ENCODE measurements at places on chromosomes 3 and 15.

- peaks cover 10% of the 10 kb centered on the region for H3K4me1 ChIP-seq
- H3K27me3 ChIP-seq: peaks cover 3% of the 10 kb centered on the region
- no peak overlapping the region for H3K4me3 ChIP-seq
- no peak overlapping the region for H3K27ac ChIP-seq
These were observed 49.5 kb downstream of the CD86 start for GRCh38 chr3:122104515-122105194.

DNA sequence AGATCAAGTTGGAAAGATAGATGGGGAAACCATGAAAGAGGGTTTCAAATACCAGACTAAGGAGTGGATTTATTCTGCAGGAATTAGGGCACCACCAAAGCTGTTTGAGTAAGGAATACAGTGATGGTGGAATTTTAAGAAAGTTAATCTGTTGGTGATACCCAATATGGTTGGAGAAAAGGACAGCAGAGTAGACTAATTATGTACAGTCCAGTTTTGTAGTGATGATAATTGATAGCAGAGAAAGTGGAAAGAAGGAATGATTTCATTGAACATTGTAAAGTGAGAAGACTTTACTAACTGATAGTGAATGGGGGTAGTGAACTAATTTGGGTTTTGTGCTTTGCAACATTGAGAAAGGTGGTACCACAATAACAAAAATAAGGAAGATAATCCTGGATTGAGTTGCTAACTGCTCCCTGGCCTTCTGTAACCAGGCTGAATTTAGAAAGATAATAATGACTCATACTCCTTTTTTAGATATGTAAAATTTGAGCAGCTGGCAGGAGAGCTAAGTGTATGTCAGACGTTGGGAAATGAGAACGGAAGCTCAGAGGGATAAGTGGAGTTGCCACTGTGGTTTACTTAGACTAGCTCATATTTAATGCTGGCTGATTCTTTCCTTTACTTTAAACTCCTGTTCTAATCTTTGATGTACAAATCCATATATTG is 16.9 kb downstream of the TCAIM start:
- peaks cover 17% of the 10 kb centered on the region for H3K36me3 ChIP-seq
- H3K4me1 ChIP-seq: peaks cover 6% of the 10 kb centered on the region
- DNase-seq: no peak
- H3K4me3 ChIP-seq: no peak overlapping the region
- no peaks in the 10 kb centered on the region for H3K27me3 ChIP-seq

DNA sequence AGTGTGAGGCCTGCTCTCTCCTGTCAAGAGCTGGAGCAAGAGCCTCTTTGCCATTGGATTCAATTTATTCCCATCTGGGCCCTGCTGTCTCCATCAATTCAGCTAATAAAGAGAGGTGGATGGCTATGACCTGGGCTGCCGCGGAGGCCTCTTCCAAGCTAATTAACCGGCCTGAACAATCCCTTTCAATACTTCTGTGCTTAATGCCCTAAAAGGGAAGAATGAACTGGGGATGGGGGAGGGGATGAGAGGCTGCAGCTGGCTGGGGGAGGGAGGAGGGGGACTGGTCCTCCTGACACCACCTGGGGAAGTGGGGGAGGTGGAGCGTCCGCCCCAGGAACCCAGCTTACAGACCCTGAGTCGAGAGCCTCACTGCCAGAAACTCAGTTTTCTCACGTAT is 33.4 kb upstream of the PRR23E start:
- no peaks in the 10 kb centered on the region for H3K4me1 ChIP-seq
- H3K36me3 ChIP-seq: no peaks in the 10 kb centered on the region
- no peak overlapping the region for H3K27ac ChIP-seq
- DNase-seq: no peak
- no peaks in the 10 kb centered on the region for H3K27me3 ChIP-seq
- no peak overlapping the region for H3K4me3 ChIP-seq

DNA sequence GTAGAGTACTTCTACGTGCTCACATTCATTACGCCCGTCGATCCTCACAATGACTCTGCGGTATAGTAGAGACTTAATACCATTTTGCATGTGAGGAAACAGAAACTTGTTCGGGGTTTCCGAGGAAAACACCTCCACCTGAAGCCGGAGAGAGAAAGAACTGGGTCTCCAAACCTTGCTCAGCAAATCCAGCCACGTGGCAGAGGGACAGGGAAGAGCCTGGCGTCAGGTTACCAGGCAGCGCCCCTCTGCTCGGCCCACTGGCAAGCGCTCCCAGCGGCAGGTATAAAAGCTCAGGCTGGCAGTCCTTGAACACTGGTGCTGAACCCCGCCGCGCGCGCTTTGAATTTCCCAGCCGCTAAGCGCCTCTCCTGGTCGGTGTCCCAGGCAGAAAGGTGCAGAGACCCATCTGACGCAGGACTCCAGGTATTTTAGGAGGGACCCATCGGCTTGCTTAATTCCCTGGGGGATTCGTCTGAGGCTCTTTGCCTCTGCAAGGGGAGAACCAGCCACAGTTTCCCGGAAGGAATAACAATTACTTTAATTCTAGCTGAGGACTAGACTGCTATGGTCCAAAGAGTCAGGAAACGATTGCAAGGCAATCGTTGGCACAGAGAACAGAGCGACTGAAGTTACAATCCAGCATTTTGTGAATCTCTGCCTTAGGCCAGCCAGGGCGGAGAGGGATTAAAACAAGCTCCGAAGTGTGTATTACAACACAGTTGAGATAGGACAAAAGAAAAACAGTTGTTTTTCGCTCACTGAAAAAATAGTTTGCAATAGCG is at the start of gene C2CD4A:
Gene C2CD4A, plus strand, starts transcription at position 315 of the 785 bp plus-strand sequence. CDS start 637 bp downstream, outside the sequence.
- H3K4me1 ChIP-seq: peaks cover 21% of the 10 kb centered on the region
- H3K27me3 ChIP-seq: peaks cover 17% of the 10 kb centered on the region
- peak within 1 kb of the TSS; percentile 90 for H3K4me3 ChIP-seq
- DNase-seq: peak; percentile 32

- no peaks in the 10 kb centered on the region for H3K4me1 ChIP-seq
- no peaks in the 10 kb centered on the region for H3K36me3 ChIP-seq
- H3K4me3 ChIP-seq: no peak overlapping the region
- DNase-seq: no peak
- no peak overlapping the region for H3K27ac ChIP-seq
These were observed 115.2 kb upstream of the SLC6A11 start for GRCh38 chr3:10700821-10701220.

DNA sequence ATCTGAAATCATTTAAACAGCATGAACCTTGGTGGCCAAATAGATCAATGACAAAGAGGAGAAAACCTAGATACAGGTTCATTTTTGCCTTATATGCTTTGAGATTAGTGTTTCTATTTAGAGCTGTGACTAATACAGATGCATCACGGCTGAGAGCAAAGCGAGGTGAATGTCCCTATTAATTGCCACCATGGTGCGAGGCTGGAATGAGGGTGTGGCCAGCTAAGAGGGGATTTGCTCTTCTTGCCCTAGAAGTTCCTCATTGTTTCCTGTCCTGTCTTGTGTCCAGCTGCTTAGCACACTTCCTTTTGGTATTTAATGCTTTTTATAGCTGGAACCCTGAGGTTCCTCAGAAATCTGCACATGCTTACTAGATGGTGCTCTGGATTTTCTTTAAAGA is 339.1 kb upstream of the RGMA start:
- H3K36me3 ChIP-seq: no peaks in the 10 kb centered on the region
- H3K4me1 ChIP-seq: no peaks in the 10 kb centered on the region
- H3K27ac ChIP-seq: no peak overlapping the region
- DNase-seq: no peak

GRCh38 chr3:61562721-61563312 is 1.4 kb downstream of the PTPRG start:
- H3K4me3 ChIP-seq: peak overlapping the region; percentile 45
- no peaks in the 10 kb centered on the region for H3K36me3 ChIP-seq
- no peak overlapping the region for H3K27ac ChIP-seq

- peaks cover 3% of the 10 kb centered on the region for H3K27me3 ChIP-seq
- no peaks in the 10 kb centered on the region for H3K36me3 ChIP-seq
- no peak overlapping the region for H3K4me3 ChIP-seq
- no peaks in the 10 kb centered on the region for H3K4me1 ChIP-seq
- no peak overlapping the region for H3K27ac ChIP-seq
These were observed 76.2 kb upstream of the LARS2 start for GRCh38 chr3:45311953-45312801.

DNA sequence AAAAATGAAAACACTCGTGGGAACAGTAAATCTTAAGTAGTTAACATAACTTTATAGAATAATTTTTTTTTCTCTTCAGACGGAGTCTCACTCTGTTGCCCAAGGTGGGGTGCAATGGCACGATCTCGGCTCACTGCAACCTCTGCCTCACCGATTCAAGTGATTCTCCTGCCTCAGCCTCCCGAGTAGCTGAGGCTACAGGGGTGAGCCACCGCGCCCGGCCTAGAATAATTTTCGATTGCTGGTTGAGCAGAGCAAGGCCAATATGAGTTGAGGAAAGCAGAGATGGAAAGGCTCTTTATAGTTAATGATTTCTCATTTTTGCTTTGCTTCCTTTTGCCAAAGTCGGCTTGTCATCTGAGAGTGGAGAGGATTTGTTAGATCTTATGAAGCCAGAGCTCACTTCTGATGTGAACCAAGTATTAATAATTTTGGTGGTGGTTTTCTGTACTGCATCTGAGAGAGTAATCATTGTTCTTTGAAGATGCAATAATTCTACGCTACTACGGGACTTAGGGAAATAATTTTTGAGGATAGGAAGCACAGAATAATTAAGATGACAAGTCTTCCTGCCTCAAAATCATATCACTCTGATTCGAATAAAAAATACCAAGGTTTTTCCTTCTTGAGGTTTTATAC is 1.6 kb upstream of the GOLM2 start:
- peak overlapping the region; percentile 95 for H3K4me3 ChIP-seq
- peak overlapping the region; percentile 98 for H3K27ac ChIP-seq
- H3K4me1 ChIP-seq: peaks cover 47% of the 10 kb centered on the region
- H3K36me3 ChIP-seq: peaks cover 4% of the 10 kb centered on the region
- peaks cover 26% of the 10 kb centered on the region for H3K27me3 ChIP-seq
- no peak for DNase-seq

DNA sequence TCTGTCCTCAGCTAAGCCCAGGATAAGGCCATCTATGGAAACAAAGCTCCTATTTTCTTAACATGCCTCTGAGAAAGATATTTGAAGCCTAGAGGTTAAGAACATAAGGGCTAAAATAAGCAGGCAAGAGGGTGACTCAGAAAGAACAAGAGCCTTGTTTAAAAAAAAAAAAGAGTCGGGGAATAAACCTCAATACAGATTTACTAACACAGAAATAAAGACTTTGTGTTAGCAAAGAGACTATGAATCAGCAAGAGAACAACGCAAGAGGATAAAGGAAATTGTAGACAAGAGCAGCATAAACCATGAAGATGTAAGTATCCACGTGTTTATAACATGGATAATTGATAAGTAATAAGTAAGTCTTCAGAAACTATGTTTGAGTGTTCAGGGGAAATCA is 36.0 kb downstream of the RAB27A start:
- no peaks in the 10 kb centered on the region for H3K36me3 ChIP-seq
- no peak for DNase-seq
- H3K4me3 ChIP-seq: no peak overlapping the region

DNA sequence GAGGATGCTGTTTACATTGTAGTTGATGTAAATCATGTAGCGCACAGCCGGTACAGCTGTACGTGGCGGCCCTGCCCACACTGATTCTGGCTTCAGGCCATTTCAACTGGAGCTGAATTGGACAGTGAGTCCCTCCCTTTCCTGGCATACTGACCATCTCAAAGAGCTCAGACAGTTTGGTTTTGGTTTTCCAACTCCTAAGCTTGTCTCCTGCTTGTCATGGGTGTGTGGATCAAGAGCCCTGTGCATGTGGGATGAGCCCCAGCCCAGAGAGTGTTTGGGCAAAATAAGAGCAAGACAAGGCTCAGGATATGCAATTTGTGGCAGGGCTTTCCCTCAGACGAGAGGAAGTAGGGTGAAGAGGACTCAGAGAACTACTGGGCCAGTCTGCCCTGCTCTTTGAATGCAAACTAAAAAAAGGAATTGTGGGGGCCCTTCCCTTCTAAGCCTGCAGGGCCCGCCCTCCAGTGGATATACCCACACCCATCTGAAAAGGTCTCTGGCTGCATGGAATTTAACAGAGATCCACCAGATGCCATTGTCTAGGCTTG is 13.3 kb downstream of the ITGA11 start:
- no peak for DNase-seq
- no peaks in the 10 kb centered on the region for H3K36me3 ChIP-seq
- H3K27me3 ChIP-seq: no peaks in the 10 kb centered on the region
- no peaks in the 10 kb centered on the region for H3K4me1 ChIP-seq
- H3K27ac ChIP-seq: no peak overlapping the region
- no peak overlapping the region for H3K4me3 ChIP-seq

DNA sequence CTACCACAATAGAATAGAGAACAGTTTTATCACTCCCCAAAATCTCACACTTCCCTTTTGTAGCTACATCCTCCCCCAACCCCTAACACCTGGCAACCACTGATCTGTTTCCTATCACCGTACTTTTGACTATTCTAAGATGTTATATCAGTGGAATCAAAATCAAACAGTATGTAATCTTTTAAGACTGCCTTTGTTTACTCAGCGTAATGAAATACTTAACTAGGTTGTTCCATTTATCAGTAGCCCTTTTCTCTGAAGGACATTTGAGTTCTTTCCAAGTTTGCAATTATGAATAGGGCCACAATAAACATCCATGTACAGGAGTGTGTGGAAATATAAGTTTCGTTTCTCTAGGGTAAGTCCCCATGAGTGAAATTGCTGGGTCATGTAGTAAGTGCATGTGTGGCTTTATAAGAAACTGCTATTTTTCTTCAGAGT is 372.3 kb downstream of the SV2B start:
- H3K36me3 ChIP-seq: no peaks in the 10 kb centered on the region
- peak overlapping the region; percentile 5 for H3K4me3 ChIP-seq
- H3K27ac ChIP-seq: no peak overlapping the region
- peaks cover 41% of the 10 kb centered on the region for H3K4me1 ChIP-seq
- DNase-seq: peak; percentile 11

- peaks cover 2% of the 10 kb centered on the region for H3K27me3 ChIP-seq
- H3K4me1 ChIP-seq: no peaks in the 10 kb centered on the region
- no peak overlapping the region for H3K27ac ChIP-seq
- H3K4me3 ChIP-seq: no peak overlapping the region
These were observed 1036.6 kb downstream of the NTRK3 start for GRCh38 chr15:87219650-87220615.

DNA sequence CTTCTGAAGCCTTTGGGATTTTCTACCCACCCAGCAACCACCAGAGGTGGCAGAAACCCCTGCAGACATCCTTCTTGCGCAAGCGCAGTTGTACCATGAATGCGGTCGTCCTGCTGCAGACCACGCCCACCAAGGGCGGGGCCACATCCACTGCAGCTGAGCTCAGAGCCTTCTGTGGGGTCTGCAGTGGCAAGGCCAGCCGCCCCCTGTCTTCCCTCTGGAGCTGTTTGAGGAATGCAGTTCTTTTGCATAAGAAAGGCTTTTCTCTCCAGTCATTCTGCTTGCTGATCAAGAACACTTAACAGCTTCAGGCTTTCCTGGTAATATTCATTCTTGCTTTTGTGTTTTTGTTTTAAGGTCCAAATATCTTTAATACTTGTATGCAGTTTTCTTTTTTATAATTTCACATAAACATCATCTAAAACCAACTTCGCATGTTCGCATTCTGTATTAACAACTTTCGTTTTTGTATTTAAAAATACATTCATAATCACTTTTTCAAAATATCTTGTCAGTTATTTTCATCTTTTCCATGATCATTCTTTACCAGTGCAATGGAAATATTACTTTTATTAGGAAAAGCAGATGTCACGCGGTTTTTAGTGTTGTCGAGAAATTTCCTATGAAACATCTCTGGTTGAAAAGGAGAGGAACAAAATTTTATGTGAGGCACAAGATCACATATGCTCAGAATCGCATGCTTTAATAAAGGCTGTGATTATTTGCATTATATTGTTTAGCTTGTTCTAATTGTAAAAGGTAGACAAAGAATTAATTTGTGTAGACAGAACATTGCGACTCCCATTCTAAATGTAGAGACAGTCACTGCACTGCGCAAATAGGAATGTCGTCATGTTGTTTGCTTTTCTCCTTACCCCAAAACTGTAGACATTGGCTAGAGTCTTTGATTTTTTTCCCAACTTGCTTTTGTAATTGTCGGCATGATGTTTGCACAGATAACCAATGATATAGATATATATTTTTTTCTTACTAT is 98.1 kb upstream of the SNRPN start:
- H3K4me1 ChIP-seq: no peaks in the 10 kb centered on the region
- H3K27me3 ChIP-seq: peaks cover 6% of the 10 kb centered on the region
- H3K27ac ChIP-seq: no peak overlapping the region
- DNase-seq: no peak

Measured in immature natural killer cell (primary cell).